ENCODE measurements at places on chromosomes 12 and 14. TPM values are rescaled to one million over a fixed set of nuclear protein-coding genes. Genes with fewer than 3 reads are reported as not detected.

The SERPINA12 gene
- total RNA-seq, result not detected

The KIF26A gene
- 4.4 TPM for total RNA-seq

The FAM90A1 gene
- not detected for total RNA-seq

The GLIPR1L2 gene
- 0.72 TPM for total RNA-seq

The SMOC1 gene
- 0.46 TPM for total RNA-seq

The CMKLR1 gene
- 0.03 TPM for total RNA-seq

The PTHLH gene
- 2.2 TPM for total RNA-seq

The RTL1 gene
- not detected for total RNA-seq

The SIX6 gene
- not detected for total RNA-seq

GRCh38 chr12:48307269-48307668, 43.5 kb downstream of the ZNF641 start:
- DNase-seq, result no peak
- H3K36me3 ChIP-seq, result no peaks in the 10 kb centered on the region
- peaks cover 6% of the 10 kb centered on the region for H3K27me3 ChIP-seq
- H3K4me1 ChIP-seq, result no peaks in the 10 kb centered on the region
- no peak overlapping the region for H3K4me3 ChIP-seq
- H3K27ac ChIP-seq, result no peak overlapping the region

GRCh38 chr12:25979059-25979458, 20.6 kb downstream of the RASSF8 start:
- DNase-seq, result no peak
- H3K4me3 ChIP-seq, result no peak overlapping the region
- H3K27me3 ChIP-seq, result no peaks in the 10 kb centered on the region
- H3K4me1 ChIP-seq, result peaks cover 57% of the 10 kb centered on the region

GRCh38 chr14:56198438-56198837, 80.2 kb downstream of the PELI2 start:
- H3K4me1 ChIP-seq, result no peaks in the 10 kb centered on the region
- DNase-seq, result no peak
- H3K36me3 ChIP-seq, result no peaks in the 10 kb centered on the region
- H3K27ac ChIP-seq, result no peak overlapping the region
- no peak overlapping the region for H3K4me3 ChIP-seq

GRCh38 chr12:46773586-46774321, 52.0 kb downstream of the SLC38A4 start:
- H3K4me1 ChIP-seq, result no peaks in the 10 kb centered on the region
- H3K4me3 ChIP-seq, result no peak overlapping the region
- no peak for DNase-seq

DNA sequence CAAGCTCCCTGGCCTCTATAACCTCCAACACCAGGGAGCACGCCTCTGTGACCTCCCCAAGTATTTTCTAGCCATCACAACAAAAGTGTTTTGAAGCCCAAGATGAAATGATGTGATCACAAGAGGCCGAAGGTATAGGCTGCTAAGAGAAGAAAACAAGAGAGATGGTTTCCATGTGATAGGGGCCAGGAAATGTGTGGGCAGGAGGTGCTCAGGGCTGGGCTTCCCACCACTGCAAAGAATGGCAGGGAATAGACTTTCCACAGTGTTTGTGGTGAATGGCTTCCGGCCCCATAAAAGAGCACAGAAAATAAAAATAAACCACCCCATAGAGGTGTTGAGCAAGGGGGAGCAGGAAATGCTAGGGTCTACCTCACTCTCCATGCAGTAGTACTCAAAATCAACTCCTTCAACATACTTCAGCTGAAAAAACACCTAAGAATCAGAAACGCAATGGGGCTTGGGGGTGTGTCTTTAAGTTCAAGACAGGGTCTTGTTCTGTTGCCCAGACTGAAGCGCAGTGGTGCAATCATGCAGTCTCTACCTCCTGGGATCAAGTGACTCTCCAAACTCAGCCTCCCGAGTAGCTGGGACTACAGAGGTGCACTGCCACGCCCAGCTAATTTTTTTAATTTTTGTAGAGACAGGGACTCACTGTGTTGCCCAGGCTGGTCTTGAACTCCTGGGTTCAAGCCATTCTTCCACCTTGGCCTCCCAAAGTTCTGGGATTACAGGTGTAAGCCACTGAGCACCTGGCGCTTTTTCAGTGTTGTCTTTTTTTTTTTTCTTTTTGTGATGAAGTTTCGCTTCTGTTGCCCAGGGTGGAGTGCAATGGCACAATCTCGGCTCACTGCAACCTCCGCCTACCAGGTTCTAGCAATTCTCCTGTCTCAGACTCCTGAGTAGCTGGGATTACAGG, 27.1 kb downstream of the DAD1 start:
- H3K27me3 ChIP-seq, result no peaks in the 10 kb centered on the region
- peaks cover 4% of the 10 kb centered on the region for H3K36me3 ChIP-seq
- 0 out of 2 replicates have a peak, but pooled peaks cover 2% of the 10 kb centered on the region for H3K4me1 ChIP-seq
- H3K27ac ChIP-seq, result no peak overlapping the region

DNA sequence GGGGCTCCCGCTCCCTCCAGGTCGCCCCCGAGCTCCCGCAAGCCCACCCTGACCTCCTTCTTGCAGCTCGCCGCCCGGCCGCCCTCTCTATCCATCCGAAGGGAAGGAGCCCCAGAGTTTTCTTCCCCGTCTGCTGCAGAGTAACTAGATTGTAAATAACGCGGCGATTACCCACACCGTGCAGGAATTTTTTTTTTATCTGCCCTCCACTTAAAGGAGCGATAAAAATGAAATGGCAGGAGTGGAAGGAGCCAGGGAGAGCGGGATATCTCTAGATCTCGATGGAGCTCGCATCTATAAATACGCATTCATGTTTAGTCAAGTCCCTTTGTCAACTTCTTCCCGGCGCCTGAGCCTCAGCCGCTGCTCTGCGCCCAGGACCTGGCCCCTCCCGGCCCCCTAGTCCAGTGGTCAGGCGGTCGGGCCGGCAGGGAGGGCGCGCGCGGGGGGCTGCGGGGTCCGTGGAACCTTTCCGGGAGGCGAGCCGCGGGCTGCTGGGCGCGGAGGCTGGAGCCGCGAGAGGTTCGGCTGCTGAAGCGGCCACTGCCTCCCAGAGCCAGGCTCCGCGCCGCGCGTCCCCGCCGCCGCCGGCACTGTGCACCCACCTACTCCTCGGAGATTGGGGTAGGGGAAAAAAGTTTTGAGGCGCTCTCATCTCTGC, 386.0 kb downstream of the BCAT1 start:
- H3K4me1 ChIP-seq, result peaks cover 5% of the 10 kb centered on the region
- H3K27me3 ChIP-seq, result peaks cover 58% of the 10 kb centered on the region
- no peak for DNase-seq
- H3K27ac ChIP-seq, result no peak overlapping the region

GRCh38 chr14:33842299-33842698, 108.6 kb downstream of the EGLN3 start:
- H3K4me1 ChIP-seq, result no peaks in the 10 kb centered on the region
- no peak overlapping the region for H3K4me3 ChIP-seq
- no peaks in the 10 kb centered on the region for H3K27me3 ChIP-seq

DNA sequence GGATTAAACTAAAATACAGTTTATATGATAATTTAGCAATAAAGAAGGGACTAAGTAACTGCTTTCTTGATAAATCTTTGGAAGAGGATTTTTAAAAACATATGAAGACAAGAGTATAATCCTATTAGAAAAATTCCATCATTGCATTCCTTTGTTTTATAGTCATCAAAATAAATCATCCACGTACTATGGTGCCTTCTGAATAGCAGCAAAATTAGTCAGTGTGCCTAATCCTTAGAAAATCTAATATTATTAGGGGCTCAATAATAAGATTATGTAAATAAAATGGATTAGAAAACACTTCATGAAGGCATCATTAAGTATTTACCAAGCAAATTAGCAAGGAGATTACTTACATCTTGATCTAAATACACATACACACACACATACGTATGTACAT, 102.1 kb downstream of the KCNH5 start:
- no peaks in the 10 kb centered on the region for H3K36me3 ChIP-seq
- DNase-seq, result no peak
- no peaks in the 10 kb centered on the region for H3K27me3 ChIP-seq
- H3K4me3 ChIP-seq, result no peak overlapping the region
- H3K4me1 ChIP-seq, result no peaks in the 10 kb centered on the region
- H3K27ac ChIP-seq, result no peak overlapping the region

DNA sequence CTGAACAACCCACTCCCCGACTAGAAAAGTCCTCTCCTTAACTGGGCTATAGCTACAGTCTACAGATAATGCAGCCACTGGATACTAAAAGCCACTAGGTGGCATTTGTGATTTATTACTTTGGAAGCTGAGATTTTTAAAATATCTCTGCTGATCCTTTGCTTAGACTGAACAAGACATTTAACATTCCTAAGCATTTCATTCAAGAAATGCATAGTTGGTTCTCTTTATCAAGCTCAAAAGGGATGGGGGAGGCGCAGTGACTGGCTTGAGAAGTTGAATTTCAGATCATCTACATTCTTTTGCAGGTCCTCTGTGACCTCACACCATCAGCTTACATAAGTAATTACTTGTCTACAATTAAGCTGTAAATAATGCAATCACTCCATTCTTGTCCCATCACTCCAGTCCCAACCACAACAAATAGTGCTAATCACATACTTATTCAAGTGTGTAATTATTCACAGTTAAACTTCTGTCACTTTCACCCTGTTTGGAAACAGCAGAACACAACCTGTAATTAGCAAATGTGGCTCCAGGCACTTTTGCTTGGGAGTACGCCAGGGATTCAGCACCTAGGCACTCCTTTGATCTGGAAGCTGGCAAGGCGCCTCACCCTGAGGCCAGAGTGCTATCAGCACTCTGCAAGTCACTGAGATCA, 203.6 kb downstream of the NOVA1 start:
- H3K36me3 ChIP-seq, result no peaks in the 10 kb centered on the region
- no peak overlapping the region for H3K27ac ChIP-seq
- H3K4me1 ChIP-seq, result no peaks in the 10 kb centered on the region

DNA sequence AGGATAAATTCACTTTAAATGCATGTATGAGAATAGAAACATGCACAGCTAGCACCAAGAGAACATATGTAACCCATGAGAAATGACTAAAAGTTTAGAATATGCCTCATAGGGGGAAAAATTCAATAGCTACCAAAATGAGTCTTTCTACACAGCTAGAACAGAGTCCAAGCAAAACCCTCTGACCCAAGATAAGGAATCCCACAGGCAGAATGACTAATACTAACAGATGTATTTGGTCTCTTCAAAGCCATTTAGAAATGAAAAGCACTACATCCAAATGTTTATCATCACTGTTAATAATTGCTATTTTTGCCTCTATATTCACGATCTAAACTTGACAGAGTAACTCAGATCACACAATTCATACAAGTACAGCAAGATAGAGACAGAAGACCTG, 44.0 kb downstream of the KICS2 start:
- H3K4me1 ChIP-seq, result peaks cover 19% of the 10 kb centered on the region
- no peaks in the 10 kb centered on the region for H3K36me3 ChIP-seq
- no peaks in the 10 kb centered on the region for H3K27me3 ChIP-seq
- peak overlapping the region; percentile 18 for H3K27ac ChIP-seq
- no peak for DNase-seq

All from Panc1 (cell line).